Mesothelial cell of epicardium (in vitro differentiated cells): ENCODE measurements at places on chromosomes 3 and 15.

DNA sequence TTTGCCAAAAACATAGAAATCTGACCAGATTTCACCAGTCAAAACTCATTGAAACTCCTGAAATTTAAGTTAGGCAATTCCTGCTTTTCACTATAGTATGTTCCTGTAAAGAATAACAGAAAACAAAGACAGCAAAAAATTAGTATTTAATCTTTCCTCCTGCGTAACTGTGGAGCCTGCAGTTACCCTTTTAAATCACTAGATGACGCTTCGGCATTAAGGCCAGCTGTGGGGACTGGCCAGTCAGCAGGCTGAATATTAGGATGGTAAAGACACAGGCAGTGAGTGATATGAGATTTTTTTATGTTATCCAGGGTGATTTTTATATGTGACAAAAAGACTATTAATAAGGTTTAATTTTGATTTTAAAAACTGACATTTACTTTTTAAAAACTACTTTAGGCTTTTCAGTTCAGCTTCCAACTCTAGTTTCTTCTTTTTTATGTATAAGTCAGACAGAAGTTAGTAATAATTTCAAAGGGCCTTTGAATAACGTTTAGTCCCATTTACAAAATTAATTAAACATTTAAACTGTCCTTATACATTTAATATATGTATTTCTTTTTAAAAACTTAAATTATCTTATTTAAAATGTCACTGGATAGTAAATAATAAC, 165.1 kb downstream of the PPM1L start:
- H3K4me3 ChIP-seq = no peak overlapping the region
- H3K4me1 ChIP-seq = peaks cover 21% of the 10 kb centered on the region
- DNase-seq = no peak
- H3K27me3 ChIP-seq = no peaks in the 10 kb centered on the region

DNA sequence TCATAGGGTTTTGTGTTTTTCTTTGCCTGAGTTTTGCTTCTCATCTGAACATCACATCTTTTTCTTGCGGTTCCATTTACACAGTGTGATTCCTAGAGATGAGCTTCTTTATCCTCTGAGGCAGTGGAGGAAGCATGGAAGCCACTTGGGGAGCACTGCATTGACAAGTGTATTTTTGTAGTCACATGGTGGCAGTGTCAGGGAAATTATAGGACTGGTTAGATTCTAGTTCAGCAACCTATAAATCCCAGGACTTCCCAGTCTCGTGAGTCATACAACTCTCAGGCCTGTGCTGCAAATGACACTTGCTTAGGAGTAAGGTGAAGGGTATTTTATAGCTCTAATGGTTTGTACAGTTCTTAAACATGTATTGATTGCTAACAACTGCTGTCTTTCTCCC, 58.4 kb downstream of the RBM6 start:
- H3K36me3 ChIP-seq = peaks cover 25% of the 10 kb centered on the region
- peak overlapping the region; percentile 61 for H3K27ac ChIP-seq
- H3K4me3 ChIP-seq = no peak overlapping the region
- no peaks in the 10 kb centered on the region for H3K27me3 ChIP-seq
- no peak for DNase-seq
- no peaks in the 10 kb centered on the region for H3K4me1 ChIP-seq

DNA sequence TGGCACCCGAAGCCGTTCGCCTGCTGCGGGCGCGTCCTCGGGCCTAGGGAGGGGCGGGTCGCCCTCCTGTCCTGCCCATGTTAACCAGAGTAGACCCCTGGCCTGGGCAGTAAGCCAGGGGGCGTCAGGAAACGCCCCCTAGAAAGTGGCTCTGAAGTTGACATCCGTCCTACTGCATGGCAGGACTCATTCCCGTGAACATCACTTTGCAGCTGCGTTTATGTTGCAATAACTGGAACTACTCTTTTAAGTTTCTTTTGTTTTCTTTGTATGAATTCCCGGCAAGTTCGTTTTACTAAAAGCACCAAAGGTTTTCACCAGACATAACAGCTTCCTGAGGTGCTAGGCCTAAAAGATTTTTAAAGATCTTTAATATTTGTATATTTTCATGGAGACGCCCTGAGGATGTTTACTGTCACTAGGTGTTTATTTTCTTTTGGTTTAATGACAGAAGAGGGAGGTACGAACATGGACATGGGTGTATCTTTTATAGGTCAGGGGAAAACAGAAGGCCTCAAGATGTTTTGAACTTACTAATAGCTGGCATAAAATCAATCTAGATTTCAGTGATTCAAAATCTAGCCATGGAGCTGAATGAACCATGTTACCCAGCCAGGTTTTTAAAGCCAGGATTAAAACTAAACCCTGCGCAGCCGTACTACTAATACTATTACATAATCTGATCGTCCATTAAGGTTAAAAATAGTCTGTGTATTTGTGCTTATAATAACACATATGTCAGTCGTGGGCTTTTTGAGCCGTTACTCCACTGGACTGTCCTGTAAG, 1.0 kb downstream of the C15orf61 start:
- no peaks in the 10 kb centered on the region for H3K27me3 ChIP-seq
- peaks cover 6% of the 10 kb centered on the region for H3K36me3 ChIP-seq
- H3K27ac ChIP-seq = peak overlapping the region; percentile 97
- H3K4me3 ChIP-seq = peak overlapping the region; percentile 82

DNA sequence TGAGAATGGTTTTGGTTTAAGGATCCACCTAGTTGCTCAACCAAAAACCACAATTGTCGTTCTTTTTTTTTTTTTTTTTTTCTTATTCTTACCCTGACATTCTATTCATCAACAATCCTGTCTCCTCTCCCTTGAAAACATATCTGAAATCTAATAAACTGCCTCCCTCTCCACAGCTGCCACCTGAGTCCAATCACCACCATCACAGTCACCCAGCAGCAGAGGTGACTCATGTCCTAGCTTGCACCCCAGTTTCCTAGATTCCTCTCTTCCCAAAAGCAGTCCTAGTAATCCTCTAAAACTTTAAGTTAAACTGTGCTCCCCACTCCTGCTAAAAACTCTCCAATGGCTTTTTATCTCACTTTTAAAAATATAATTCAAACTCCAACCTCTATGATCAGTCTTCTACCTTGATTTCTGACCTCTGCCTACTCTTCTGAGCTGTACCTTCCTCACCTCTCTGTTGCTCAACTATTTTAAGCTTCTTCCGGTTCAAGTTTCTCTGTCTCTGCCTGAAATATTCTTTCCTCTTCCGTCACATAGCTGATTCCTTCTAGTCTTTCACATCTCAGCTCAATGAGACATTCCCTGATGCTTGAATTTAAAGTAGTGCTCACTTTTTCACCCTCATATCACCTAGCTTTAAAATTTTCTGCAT, 33.7 kb upstream of the RBMS3 start:
- no peak for DNase-seq
- H3K27ac ChIP-seq = no peak overlapping the region
- H3K4me3 ChIP-seq = no peak overlapping the region
- H3K36me3 ChIP-seq = no peaks in the 10 kb centered on the region
- no peaks in the 10 kb centered on the region for H3K4me1 ChIP-seq

DNA sequence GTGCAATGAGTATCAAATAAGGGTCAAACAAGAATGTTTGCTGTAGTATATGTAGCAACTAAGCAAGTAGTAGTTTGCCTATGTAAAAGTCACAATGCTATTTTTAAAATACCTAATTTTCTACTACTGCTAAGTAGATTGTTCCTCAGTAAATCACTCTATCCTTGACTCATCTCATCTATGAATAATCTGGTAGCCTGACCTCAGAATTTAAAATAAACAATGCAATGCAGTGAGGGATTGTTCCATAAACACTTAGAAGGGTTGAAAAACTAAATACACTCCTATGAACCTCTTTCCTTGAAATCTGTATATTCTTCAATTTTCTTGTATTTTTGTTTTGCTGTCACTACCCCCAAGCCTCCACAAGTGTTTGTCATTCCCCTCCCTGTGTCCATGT, 253.3 kb downstream of the TBC1D5 start:
- H3K27ac ChIP-seq = no peak overlapping the region
- no peak for DNase-seq

DNA sequence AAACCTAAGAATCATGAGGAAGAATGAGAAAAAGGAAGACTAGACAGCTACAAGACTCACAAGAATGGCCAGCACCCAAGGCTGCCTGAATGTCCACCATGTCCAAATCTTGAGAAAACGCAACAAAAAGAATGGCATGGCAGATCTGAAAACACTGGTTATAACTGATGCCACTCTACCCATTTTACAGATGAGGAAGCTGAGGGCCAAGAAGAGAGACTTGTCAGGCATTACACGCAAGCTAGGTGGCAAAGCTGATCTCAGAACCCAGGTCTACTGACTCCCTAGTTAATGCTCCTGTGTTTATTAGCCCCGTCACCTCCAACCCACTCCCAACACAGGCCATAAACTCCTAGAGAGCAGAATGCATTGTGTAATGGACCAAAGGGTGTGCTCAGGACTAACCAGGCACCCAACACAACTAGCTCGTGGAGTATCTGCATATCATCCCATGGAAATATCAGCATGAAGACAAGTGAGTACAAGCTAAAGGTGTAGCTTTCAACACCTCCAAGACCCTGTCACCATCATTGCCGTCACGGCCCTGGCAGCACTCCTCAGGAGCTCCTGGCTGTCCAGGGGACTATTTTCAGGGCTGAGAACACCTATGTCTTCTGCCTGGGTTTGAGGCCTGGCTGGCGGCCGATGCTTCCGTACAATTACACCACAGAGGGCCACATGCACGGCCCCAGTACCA, 111.7 kb downstream of the XXYLT1 start:
- no peak for DNase-seq
- H3K27me3 ChIP-seq = no peaks in the 10 kb centered on the region
- no peak overlapping the region for H3K27ac ChIP-seq
- H3K36me3 ChIP-seq = no peaks in the 10 kb centered on the region
- H3K4me1 ChIP-seq = peaks cover 47% of the 10 kb centered on the region

DNA sequence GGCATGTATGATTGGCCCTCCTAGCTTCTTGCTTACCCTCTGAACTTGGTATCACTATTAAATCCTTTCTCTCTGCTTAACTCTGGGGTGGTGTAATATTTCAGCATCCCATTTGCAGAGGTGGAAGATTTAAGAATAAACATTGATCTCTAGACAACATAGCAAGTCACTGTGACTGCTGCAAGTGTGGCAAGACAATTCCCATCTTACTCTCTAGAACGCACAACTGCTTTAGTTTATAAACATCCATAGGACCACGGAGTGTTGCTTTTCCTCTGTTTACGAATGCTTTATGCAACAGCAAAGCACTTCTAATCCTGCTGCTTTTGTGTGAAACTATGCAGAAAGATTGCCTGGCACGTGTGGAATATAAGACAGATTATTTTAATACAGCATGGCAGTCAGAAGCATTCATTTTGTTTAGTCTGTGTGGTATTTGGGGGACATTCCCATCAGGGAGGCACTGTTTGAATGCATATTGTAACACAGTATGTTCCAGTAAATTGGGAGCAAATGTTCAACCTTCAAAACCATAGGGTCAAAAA, 338.9 kb upstream of the TMCO5A start:
- no peak overlapping the region for H3K27ac ChIP-seq
- no peak overlapping the region for H3K4me3 ChIP-seq
- no peaks in the 10 kb centered on the region for H3K27me3 ChIP-seq
- no peak for DNase-seq

DNA sequence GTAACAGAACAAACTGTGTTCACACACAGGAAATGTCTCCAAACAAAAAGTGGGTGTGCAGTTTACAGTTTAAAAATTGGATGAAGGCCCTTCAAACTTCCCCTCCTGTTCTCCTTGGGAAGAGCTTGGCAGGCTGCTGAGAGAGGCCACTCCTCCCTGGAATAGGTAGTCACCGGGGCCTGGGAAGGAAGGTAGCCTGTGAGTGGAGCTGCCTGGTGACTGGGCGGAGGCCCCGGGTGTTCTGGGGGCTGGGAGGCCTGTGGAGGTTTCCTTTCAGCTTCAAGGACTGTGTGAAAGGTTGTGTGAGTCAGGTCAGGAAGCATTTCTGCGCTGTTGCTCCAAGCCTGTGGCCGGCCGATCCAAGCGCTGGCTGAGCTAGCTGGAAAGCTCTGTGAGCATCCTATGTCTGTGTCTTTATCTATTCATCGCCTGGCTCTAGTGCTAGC, 14.1 kb downstream of the SLCO3A1 start:
- no peak for DNase-seq
- H3K27ac ChIP-seq = no peak overlapping the region
- H3K4me3 ChIP-seq = no peak overlapping the region
- H3K4me1 ChIP-seq = peaks cover 2% of the 10 kb centered on the region
- no peaks in the 10 kb centered on the region for H3K36me3 ChIP-seq

- no peaks in the 10 kb centered on the region for H3K36me3 ChIP-seq
- no peak overlapping the region for H3K27ac ChIP-seq
- peaks cover 13% of the 10 kb centered on the region for H3K4me1 ChIP-seq
- no peak for DNase-seq
- no peaks in the 10 kb centered on the region for H3K27me3 ChIP-seq
Observed at GRCh38 chr3:153970047-153970446, 151.1 kb upstream of the ARHGEF26 start.

GRCh38 chr15:75823860-75824613, 19.2 kb upstream of the UBE2Q2 start:
- DNase-seq = no peak
- H3K27me3 ChIP-seq = no peaks in the 10 kb centered on the region
- H3K4me1 ChIP-seq = peaks cover 6% of the 10 kb centered on the region

- H3K4me3 ChIP-seq = no peak overlapping the region
- no peak for DNase-seq
- no peaks in the 10 kb centered on the region for H3K27me3 ChIP-seq
- H3K36me3 ChIP-seq = no peaks in the 10 kb centered on the region
- peaks cover 62% of the 10 kb centered on the region for H3K4me1 ChIP-seq
Observed at GRCh38 chr3:171873580-171873979, 30.4 kb downstream of the TMEM212 start.

DNA sequence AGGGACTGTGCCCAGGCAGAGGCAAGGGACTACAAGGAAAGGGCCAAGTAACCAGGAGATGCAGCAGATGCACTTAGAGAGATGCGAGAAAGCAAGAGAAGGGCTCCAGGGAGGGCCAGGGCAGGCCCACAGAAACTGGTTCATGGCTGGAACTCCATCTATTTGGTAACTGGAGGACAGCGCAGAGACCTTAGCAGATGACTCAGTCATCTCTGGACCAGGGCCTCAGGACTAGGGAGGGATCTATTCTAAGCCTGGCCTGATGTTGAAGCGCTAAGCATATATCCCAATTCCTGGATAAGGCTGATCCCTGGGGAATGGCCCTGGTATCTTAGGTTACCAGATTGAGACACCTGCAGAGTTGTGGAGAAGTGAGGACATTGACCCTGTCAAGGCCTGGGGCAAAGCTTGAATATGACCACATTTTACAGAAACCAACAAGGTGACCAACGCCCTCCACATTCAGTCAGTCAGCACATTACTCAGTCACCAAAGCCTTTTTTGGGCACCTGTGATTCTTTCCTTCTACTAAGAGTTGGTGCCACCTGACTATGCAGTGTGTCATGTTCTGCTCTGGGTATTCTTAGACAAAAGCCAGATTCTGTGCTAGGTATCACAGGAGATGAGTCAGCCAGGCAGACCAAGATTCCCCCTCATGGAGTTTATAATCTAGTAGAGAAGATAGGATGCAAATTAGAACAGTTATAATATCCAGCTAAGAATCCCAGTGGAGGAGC, 68.4 kb upstream of the SLCO3A1 start:
- H3K4me3 ChIP-seq = no peak overlapping the region
- H3K27ac ChIP-seq = no peak overlapping the region
- H3K4me1 ChIP-seq = no peaks in the 10 kb centered on the region
- peaks cover 38% of the 10 kb centered on the region for H3K27me3 ChIP-seq

- no peaks in the 10 kb centered on the region for H3K27me3 ChIP-seq
- no peak overlapping the region for H3K4me3 ChIP-seq
- peaks cover 11% of the 10 kb centered on the region for H3K4me1 ChIP-seq
- H3K36me3 ChIP-seq = peaks cover 43% of the 10 kb centered on the region
- no peak for DNase-seq
Observed at GRCh38 chr3:101784855-101785613, 6.0 kb downstream of the NXPE3 start.

GRCh38 chr15:96367311-96368200, 37.1 kb downstream of the NR2F2 start:
- peaks cover 29% of the 10 kb centered on the region for H3K4me1 ChIP-seq
- DNase-seq = no peak
- H3K4me3 ChIP-seq = no peak overlapping the region
